ENCODE measurements at places on chromosomes 4 and X. TPM values are rescaled to one million over a fixed set of nuclear protein-coding genes. Genes with fewer than 3 reads are reported as not detected.

GRCh38 chr4:122224348-122224747, 72.2 kb downstream of the BLTP1 start:
- no peak overlapping the region for H3K4me3 ChIP-seq
- H3K36me3 ChIP-seq: no peaks in the 10 kb centered on the region
- no peak overlapping the region for H3K27ac ChIP-seq
- H3K27me3 ChIP-seq: no peaks in the 10 kb centered on the region
- no peaks in the 10 kb centered on the region for H3K4me1 ChIP-seq
- no peak for DNase-seq

Gene PSAPL1
- not detected for total RNA-seq

DNA sequence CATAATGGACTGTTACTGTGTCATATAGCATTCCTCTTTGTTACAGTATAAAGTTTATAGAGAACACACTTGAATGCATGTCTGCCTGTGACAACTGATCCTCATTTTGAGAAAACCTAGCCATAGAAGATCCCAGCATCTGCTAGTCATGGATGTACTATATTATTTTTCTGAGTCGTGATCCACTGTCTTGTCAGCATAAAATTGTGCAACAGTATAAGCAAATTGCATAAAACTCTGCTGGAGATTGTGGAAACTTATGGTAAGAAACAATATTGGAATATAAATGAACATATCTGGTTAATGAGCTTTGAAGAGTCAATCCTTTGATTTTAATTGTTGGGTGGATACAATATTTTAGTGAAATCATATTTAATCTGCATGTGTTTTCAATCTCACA, 3.6 kb downstream of the NEIL3 start:
- H3K4me1 ChIP-seq: peaks cover 18% of the 10 kb centered on the region
- H3K36me3 ChIP-seq: peaks cover 16% of the 10 kb centered on the region
- H3K27ac ChIP-seq: no peak overlapping the region
- no peak overlapping the region for H3K4me3 ChIP-seq
- DNase-seq: no peak
- no peaks in the 10 kb centered on the region for H3K27me3 ChIP-seq

- no peaks in the 10 kb centered on the region for H3K27me3 ChIP-seq
- H3K4me3 ChIP-seq: no peak overlapping the region
- H3K36me3 ChIP-seq: no peaks in the 10 kb centered on the region
Measured at GRCh38 chr4:71147261-71147660, 153.8 kb downstream of the DCK start.

DNA sequence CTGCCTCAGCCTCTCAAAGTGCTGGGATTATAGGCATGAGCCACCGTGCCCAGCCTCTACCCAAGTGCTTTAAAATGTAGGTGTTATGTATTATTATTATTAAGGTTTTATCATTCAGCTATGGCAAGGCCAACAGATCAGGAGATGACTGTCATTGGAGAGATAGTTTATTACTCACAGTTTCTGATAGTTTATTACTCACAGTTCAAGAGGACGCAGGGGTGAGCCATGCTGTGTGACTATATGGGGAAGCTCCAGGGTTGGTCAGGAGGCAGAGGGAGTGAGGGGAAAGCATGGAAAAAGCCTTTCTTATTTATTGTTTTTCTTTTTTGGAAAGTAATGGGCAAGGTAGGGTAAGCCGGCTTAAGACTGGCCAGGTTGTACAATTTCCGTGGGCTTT, 25.4 kb upstream of the ARSD start:
- H3K36me3 ChIP-seq: peaks cover 14% of the 10 kb centered on the region
- H3K27me3 ChIP-seq: no peaks in the 10 kb centered on the region
- no peak overlapping the region for H3K4me3 ChIP-seq
- DNase-seq: no peak
- no peaks in the 10 kb centered on the region for H3K4me1 ChIP-seq
